ENCODE measurements at places on chromosomes 6 and 20.

DNA sequence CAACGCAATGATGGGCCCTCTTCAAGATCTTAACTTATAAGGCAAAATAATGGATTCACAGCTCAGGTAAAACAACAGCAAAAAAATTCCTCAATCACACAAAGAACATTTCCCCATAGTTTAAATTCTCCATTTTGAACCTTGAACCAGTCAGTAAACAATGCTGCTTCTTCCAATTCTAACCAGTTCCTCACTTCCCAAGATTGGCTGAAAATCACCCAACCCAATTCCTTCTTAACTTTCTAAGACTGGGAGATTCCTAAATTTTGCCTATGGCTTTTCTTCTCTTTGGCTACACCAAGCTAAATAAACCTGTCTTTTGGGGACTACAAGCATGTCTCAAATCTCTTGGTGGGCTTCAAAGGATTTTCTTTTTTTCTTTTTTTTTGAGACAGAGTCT is 3.1 kb upstream of the ZNF451 start:
- DNase-seq: no peak

- no peak for DNase-seq
These were observed 10.8 kb downstream of the MCUR1 start for GRCh38 chr6:13803581-13803980.

DNA sequence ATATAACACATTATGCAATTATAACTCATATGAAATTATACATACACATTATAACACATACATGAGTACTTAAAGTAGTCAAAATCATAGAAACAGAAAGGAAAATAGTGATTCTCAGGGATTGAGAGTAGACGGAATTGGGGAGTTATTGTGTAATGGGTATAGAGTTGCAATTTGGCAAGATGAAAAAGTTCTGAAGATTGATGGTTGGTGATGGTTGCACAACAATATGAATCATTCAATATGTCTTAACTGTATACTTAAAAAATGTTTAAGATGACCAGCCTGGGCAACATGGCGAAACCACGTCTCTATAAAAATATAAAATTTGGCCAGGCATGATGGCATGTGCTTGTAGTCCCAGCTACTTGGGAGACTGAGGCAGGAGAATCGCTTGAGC is 372.7 kb downstream of the CDKAL1 start:
- no peak for DNase-seq

- no peak for DNase-seq
These were observed 48.9 kb downstream of the DEK start for GRCh38 chr6:18215436-18215835.

- no peak for DNase-seq
These were observed 35.8 kb downstream of the ZBTB46 start for GRCh38 chr20:63795178-63795830.

DNA sequence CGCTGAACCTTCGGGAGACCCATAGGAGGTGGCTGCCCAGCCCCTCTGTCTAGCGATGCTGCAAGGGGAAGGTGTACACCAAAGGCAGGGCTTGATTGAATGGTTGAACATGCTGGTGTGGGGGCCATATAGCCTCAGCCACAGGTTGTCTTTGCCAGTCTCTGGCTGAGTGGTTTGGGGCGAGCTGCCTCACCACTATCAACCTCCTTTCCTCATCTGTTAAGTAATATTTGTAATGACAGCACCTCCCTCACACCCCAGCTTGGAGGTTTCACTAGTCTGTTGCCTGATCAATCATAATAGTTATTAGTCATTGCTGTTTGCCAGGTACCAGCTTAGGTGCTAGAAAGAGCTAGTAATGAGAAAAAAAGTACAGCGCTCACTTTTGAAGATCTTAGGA is 11.8 kb upstream of the ZNF831 start:
- DNase-seq: no peak

DNA sequence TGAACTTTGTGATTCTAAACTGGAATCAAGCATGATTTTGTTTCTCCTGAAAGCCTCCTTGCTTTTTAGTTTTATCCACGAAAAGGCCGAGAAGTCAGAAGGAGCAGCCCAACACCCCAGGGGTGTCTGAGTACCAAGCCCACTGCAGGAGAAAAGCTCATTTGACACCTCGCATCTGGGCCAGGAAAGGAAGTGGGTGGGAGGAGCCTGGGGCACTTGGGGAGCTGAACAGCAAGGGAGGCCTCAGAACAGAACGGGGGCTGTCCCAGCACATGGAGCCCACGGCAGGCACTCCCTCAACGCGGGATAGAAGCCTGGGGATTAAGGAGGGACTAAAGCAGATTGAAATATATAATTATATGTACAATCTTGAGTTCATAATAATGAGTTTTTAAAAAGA is 6.6 kb downstream of the KIF25 start:
- no peak for DNase-seq

DNA sequence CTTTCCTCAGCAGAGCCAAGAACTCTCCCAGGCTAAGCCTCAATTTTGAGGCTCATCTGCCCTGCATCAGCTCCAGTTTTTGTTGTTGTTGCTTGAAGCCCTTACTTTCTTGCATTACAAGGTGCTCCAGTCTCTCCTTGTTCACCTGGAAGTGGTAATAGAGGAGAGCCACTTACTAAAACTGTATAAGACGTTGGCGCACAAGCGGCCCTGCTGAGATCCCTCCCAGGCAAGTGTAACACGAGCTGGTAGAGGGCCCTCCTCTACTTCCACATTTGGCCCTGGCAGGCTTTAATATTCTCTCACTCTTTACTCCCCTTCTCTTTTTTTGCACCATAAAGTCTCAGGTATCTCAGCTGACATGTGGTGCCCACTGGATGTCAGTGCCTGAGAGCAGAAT is 19.5 kb downstream of the GCM2 start:
- no peak for DNase-seq

GRCh38 chr20:34507702-34508413 is 8.4 kb upstream of the DYNLRB1 start:
- no peak for DNase-seq

DNA sequence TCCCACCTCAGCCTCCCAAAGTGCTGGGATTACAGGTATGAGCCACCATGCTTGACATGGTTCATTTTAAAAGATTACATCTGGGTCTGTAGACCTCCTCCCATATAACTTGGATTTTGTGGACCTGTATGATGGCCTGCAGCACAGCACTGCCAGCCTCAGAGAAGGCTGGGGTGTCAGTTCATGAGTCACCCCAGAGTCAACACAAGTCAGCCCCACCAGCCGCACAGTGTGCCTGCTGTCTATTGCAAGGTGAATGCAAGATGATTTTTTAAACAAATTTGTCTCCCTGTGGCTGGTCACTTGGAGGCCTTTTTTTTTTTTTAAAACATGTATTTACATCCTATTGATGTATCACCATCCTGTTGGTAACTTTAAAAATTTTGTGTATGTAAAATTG is 76.7 kb downstream of the RREB1 start:
- DNase-seq: no peak

DNA sequence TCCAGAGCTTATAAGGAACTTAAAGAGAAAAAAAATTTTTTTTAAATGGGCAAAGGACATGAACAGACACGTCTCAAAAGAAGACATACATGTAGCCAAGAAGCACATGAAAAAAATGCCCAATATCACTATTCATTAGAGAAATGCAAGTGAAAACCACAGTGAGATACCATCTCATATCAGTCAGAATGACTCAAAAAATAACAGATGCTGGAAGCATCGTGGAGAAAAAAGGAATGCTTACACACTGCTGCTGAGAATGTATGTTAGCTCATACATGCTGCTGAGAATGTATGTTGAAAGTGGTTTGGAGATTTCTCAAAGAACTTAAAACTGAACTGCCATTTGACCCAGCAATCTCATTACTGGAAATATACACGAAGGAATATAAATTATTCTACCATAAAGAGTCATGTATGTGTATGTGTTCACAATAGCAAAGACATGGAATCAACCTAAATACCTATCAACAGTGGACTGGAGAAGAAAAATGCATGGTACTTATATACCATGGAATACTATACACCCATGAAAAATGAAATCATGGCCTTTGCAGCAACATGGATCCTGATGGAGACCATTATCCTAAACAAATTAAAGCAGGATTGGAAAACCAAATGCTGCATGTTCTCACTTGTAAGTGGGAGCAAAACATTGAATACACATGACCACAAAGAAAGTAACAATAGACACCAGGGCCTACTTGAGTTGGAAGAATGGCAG is 5.2 kb downstream of the OR11A1 start:
- DNase-seq: no peak

GRCh38 chr20:35311409-35311808 is 19.2 kb upstream of the FAM83C start:
- no peak for DNase-seq

GRCh38 chr6:87832025-87832825 is 130.2 kb upstream of the AKIRIN2 start:
- DNase-seq: no peak

GRCh38 chr6:12232339-12232738 is 57.8 kb upstream of the EDN1 start:
- no peak for DNase-seq

DNA sequence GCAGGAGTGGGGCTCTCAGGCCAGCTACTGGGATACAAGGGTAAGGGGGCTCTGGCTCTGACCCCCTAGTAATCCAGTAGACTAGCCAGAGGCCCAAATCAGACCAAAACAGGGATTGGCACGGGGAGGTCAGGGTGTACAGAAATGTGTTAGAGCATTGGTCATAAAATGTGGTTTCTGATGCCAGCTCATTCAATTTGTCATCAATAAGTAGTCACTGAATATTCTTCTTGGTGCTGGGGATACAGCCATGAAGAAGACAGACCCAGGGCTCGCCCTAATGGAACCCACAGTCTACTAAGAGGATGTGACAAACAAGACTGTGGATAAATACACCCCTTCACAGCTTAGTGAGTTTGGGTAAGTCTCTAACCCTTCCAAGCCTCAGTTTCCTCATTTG is 11.1 kb downstream of the MAP1LC3A start:
- no peak for DNase-seq

GRCh38 chr6:5102267-5102970 is 17.3 kb downstream of the PPP1R3G start:
- no peak for DNase-seq

GRCh38 chr6:88045521-88046136 is 2.0 kb upstream of the SPACA1 start:
- no peak for DNase-seq

- no peak for DNase-seq
These were observed 4.3 kb downstream of the REV3L start for GRCh38 chr6:111478749-111479148.

- no peak for DNase-seq
These were observed 23.7 kb upstream of the MRGBP start for GRCh38 chr20:62772619-62772989.

DNA sequence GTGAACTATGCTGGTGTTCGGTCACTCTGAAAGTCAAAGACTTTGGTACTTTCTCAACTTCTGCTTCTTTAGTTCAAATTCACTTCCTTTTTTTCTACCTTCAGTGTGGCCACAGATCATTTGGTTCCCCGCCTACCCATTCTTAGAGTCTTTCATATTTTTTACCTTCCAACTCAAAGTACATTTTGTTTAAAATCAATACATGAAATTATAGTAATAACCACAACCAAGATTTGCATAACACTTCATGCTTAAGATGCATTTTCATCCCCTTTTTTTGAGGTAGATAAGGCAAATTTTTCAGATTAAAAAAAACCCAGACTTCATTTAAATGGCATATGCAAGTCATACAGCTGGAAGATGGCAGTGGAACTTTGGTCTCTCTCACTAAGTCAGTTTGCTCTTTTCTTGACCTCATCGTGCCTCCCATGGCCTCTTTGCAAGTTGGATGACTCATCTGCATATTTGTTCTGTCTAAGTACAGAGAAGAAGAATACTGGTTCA is 11.9 kb upstream of the CNR1 start:
- DNase-seq: no peak

GRCh38 chr6:39088331-39088730 is 26.7 kb downstream of the SAYSD1 start:
- no peak for DNase-seq

GRCh38 chr20:49029203-49029602 is 16.9 kb upstream of the CSE1L start:
- no peak for DNase-seq

- DNase-seq: no peak
These were observed 42.0 kb downstream of the EDN1 start for GRCh38 chr6:12331951-12332749.

- DNase-seq: no peak
These were observed 3.8 kb downstream of the APCDD1L start for GRCh38 chr20:58511364-58511763.

- no peak for DNase-seq
These were observed 21.7 kb downstream of the TGM6 start for GRCh38 chr20:2402271-2402980.

DNA sequence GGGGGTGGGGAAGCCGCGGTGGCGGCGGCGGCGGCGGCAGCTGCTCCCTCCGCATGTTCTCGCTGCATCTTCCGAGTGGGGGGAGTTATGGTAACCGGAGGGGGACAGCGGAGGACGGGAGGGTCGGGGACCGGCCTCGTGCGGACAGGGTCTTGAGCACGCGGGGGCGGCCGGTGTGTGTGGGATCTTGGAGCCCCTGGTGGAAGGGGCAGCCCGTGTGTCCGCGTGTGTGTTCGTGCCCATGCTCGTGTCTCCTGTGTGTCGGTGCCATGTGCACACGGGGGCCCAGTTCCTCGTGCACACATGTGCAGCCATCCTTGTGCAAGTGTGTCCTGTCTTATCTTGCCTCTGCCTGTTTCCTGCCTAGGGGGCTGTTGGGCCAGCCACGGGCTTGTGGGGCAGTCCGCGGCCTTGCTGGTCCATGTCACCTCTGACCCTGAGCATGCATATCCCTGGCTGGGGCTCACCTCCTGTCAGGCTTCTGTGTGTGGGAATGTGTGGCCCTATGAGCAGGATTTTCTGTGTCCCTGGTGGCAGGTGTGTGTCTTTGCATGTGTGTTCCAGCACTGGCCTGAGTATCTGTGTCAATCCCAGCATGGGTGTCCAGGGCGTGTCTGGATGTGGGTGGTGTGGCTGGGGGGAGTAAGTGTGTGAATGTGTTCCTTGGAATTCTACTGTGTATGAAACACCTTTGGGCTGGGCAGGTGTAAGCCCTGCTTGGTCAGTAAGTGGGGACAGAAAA is 8.5 kb downstream of the SYNGAP1 start:
- DNase-seq: no peak

DNA sequence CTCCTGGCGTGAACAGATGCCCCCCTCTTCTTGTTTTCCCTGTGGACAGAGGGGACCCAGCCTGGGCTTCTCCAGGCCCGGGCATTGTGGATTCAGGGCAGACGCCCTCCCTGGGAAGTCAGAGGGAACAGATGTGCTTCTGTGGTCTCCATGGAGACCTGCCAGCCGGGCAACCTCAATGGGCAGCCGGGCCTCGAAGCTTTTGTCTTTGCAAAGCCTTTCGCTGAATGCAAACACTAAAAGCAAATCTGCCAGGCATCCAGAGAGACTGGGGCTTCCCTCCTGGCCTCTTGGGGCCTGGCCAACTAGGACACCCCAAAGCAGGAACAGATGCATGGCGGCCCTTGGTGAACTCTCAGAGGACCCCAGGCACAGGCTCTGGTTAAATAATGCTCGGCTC is 370.0 kb upstream of the SULF2 start:
- DNase-seq: no peak

- no peak for DNase-seq
These were observed 2.3 kb downstream of the BMP6 start for GRCh38 chr6:7727946-7728854.

Data from stimulated activated CD8-positive, alpha-beta memory T cell treated with anti-CD3 and anti-CD28 coated beads, Interleukin-4, amount 100 ng/mL, for 4 hours (primary cell).